SW480 (cell line): ENCODE measurements at places on chromosomes 4 and X.

DNA sequence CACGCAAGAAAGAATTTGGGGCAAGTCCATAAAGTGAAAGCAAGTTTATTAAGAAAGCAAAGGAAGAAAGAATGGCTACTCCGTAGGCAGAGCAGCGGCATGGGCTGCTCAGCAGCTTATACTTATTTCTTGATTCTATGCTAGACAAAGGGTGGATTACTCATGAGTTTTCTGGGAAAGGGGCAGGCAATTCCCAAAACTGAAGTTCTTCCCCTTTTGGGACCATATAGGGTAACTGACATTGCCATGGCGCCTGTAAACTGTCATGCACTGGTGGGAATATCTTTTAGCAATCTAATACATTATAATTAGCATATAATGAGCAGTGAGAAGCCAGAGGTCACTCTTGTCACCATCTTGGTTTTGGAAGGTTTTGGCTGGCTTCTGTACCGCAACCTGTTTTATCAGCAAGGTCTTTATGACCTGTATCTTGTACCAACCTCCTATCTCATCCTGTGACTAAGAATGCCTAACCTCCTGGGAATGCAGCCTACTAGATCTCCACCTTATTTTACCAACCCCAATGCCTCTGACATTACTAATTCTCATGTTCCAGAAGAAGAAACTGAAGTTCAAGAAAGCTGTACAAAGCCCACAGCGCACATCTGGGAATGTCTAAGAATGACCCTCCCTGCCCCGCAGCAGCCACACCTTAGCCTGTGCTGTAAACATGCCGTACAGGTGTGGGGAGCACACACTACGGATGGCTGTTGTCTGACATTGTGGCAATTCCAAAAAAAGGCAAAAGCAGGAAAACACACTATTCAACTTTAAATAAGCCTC lies 18.6 kb downstream of the RXFP1 start:
- no peak for DNase-seq

DNA sequence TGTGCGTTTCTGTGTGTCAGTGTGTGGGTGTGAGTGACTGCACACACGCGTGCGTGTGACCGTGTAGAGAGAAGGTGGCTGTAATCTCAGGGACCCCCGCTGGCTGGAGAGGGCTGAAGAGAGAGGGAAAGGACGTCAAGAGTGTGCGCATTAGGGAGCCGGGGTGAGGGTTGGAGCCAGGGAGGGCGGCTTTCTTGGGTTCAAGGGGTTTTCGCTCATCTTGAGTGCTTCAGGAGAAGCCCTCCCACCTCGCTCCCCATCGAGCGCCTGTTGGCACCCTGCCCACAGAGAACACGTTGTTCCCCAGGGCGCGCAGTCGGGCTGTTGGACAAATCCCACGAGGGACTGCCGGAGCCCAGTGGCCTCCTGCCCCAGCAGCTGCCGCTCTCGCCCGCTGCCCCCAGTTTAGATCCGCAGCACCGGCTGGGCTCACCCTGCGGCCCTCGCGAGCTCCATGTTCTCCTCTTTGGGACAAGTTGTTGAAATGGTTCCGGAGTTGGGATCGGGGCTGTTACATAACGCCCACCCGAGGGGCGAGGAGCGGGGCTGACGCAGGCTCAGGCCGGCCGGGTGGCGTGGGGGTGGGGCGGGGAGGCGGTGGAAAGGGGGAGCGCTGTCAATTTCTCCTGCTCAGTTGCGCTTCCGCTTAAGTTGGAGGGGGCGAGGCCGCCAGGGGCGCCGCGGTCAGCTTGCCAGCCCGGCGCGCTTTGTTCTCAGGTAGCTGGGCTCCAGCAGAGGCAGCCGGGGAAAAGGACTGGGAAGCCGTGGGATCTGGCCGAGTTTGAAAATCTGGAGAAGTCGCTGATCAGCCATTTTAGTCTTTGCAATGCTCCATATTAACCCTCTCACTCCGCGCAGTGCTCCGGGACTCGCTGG lies 1.6 kb downstream of the GRIA2 start:
- DNase-seq = no peak

DNA sequence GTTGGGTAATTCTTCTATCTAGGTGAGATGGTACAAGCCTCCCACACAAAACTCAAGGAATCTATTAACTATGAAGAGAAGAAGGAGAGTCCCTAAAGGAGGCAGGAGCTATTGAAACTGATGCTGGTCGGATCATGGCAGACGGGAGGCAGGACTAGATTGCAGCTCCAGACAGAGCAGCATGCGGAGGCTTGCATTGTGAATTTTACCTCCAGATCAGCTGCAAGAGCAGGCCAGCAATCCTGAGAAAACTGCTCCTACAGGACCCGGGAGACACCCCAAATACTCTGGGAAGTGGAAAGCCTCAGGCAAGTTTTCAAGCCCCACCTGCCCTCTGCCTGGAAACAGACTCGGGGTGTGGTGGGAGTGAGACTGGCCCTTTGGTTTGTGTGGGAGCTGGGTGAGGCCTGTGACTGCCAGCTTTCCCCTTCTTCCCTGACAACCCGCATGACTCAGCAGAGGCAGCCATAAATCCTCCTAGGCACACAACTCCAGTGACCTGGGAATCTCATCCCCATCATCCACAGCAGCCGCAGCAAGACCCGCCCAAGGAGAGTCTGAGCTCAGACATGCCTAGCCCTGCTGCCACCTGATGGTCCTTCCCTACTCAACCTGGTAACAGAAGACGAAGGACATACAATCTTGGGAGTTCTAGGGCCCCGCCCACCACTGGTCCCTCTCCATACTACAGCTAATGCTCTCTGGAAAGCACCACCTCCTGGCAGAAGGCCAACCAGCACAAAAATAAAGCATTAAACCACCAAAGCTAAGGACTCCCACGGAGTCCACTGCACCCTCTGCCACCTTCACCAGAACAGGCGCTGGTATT lies 30.9 kb downstream of the GATB start:
- DNase-seq = peak; percentile 80

DNA sequence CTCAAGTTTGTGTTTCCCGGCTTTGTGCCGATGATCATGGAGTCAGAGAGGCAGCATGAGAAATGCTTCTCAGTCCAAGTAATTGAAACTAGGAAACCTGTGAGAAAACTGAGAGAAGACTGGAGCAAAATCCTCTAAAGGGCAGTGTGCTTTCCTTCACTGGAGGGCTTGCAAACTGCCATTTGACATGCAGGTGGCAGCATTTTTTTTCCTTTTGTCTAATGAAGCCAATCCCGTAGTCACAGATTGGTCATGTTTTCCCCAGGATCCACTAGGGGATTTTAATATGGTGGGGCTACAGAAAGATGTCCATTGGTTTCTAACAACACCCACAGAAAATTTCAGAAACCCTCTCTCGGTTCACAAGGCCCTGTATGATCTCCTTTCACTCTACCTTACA lies 117.4 kb upstream of the NUDT10 start:
- DNase-seq = peak; percentile 15

- no peak for DNase-seq
These were observed 49.2 kb downstream of the CD40LG start for GRCh38 chrX:136697156-136697555.

DNA sequence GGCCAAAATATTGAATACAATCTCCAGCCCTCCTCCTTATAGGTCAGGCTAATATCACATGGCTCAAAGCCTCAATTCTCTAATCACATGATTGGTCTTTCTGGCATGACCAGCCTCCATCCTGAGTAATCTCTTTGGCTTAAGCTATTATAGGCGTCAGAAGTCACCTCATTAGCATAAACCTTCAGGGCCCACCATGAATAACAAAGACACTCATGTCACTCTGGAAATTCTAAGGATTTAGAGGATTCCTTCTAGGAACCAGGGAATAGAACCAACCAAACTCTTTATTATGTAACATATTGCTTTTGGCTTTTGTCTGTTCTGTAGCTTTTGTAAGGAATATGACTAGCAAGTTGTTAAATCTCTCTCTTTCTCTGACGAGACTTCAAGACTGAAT lies 109.2 kb upstream of the IGFBP7 start:
- no peak for DNase-seq

DNA sequence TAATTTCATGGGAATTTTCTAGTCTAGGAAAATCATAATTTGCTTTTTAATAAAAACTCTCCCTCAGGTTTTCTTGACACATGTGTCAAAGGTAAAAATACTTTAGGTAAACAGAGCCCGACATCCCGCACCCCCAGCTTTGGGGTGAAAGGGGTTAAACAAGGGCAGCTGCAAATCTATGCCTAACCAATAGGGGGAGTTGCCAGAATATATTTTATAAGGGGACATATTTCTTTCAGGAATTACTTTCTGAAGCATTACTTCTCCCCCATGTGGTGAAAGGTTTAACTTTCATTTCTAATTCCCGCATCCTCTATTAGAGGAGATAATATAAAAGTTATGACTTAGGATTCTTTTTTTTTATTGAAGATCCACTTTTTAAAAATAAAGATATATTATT lies 53.9 kb upstream of the HEPH start:
- DNase-seq = peak; percentile 42

- DNase-seq = no peak
These were observed 69.9 kb downstream of the GATB start for GRCh38 chr4:151690876-151691275.

- DNase-seq = peak; percentile 66
These were observed 7.9 kb downstream of the BDH2 start for GRCh38 chr4:103091601-103092223.

DNA sequence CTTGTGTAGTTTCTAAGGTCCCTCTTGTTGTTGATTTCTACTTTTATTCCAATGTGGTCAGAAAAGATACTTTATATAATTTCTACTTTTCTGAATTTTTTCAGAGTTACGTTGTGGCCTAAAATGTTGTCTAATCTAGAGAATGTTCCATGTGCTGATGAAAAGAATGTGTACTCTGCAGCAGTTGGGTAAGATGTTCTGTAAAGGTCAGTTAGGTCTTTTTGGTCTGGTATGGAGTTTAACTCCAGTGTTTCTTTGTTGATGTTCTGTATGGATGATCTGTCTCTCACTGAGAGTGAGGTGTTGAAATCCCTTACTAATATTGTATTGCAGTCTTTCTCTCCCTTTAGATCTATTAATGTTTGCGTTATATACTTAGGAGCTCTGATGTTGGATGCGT lies 37.0 kb upstream of the GPRIN3 start:
- no peak for DNase-seq

- no peak for DNase-seq
These were observed 60.0 kb downstream of the SYNPO2 start for GRCh38 chr4:118948545-118949144.

- DNase-seq = no peak
These were observed 167.1 kb upstream of the C1QTNF7 start for GRCh38 chr4:15260758-15261157.

DNA sequence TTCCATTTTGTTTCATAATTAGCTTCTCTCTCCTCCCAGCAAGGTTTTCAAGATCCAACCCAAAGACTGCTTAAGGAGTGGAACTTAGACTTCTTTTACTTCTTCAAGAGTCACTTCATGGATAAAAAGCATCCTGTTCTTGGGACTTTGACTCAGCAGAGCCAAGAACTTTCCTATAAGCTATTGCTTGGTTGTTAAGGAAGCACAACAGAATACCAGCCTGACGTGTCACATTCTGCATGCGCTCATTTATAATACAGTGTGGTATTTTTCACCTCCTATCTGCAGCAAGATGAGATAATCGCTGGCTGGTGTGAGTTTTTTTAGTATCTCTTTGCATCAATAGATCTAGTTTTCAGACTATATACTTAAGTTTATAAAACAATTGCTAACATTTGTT lies 152.1 kb downstream of the PALLD start:
- DNase-seq = no peak

DNA sequence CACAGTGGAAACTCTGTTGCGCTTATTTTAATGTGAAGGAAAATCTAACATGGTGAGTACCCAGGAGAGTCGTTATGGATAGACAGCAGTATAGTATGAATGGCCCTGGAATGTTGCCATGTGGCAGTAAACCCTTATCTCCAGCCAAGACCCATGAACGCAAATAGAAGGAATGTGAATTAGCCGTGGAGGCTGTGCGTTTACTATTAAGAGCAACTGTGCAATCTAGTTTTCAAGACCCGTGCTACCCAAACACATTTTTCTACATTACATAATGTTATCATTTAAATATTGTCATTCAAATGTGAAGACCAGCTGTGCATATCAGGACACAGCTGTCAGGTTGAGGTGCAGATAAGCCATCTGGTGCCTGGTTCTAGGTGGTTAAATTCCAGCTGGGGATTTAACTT lies 13.3 kb upstream of the AGA start:
- DNase-seq = no peak

GRCh38 chrX:56588397-56589188 lies 25.2 kb downstream of the UBQLN2 start:
- no peak for DNase-seq

- no peak for DNase-seq
These were observed 68.0 kb downstream of the LUZP4 start for GRCh38 chrX:115357326-115358120.

GRCh38 chrX:134631426-134632346 lies 26.6 kb downstream of the PLAC1 start:
- no peak for DNase-seq

- DNase-seq = no peak
These were observed 2308.1 kb upstream of the AGA start for GRCh38 chr4:179750374-179750773.

GRCh38 chr4:80434238-80434637 lies 98.7 kb downstream of the CFAP299 start:
- DNase-seq = no peak

DNA sequence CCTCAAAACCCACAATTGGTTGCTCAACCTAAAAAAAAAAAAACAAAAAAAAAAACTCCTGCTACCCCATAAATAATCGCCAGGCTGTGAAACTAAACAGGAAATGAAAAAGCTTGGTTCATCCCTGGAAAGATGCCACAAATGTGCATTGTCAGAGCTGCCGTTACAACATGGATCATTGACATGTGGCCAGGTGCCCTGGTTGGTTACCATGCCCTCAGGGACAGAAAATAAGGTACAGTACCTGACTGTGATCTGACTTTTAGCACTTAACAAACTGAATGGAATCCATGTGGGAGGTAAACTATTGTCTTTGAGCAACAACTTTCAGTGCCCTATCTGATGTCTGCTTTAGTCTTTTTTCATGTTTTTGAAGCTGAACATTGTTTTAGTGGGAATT lies 118.0 kb upstream of the RPL34 start:
- no peak for DNase-seq

GRCh38 chr4:125736057-125736456 lies 421.3 kb downstream of the FAT4 start:
- DNase-seq = no peak
